ENCODE measurements at places on chromosomes 1 and 21. TPM values are rescaled to one million over a fixed set of nuclear protein-coding genes. Genes with fewer than 3 reads are reported as not detected.

DNA sequence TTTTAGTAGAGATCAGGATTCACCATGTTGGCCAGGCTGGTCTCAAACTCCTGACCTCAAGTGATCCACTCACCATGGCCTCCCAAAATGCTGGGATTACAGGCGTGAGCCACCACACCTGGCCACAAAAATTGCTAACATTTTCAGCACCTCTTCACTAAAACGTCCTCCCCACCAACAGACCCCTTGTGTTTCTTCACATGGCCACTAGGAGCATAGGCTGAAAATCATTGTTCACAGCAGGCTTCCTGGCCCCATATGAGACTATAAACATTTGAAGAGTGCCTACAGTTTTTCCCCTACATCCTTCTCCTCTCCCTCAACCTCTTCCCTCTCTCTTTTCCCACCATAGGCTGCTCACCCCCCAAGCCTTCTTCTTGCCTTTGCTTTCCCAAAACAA lies 28.0 kb upstream of the SFPQ start:
- H3K36me3 ChIP-seq, result no peaks in the 10 kb centered on the region
- no peaks in the 10 kb centered on the region for H3K27me3 ChIP-seq
- no peak overlapping the region for H3K4me3 ChIP-seq
- DNase-seq, result peak; percentile 57
- no peak overlapping the region for H3K27ac ChIP-seq

DNA sequence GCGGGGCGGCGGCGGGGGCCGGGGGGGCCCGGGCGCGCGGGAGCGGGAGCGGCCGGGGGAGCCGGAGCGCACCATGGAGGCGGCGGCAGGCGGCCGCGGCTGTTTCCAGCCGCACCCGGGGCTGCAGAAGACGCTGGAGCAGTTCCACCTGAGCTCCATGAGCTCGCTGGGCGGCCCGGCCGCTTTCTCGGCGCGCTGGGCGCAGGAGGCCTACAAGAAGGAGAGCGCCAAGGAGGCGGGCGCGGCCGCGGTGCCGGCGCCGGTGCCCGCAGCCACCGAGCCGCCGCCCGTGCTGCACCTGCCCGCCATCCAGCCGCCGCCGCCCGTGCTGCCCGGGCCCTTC lies 546 bp downstream of the SKI start:
- no peaks in the 10 kb centered on the region for H3K36me3 ChIP-seq
- DNase-seq, result peak; percentile 63
- peaks cover 58% of the 10 kb centered on the region for H3K4me1 ChIP-seq
- no peaks in the 10 kb centered on the region for H3K27me3 ChIP-seq
- H3K27ac ChIP-seq, result peak overlapping the region; percentile 73

- H3K4me3 ChIP-seq, result no peak overlapping the region
- H3K4me1 ChIP-seq, result peaks cover 30% of the 10 kb centered on the region
- peak overlapping the region; percentile 60 for H3K27ac ChIP-seq
- no peaks in the 10 kb centered on the region for H3K36me3 ChIP-seq
- H3K27me3 ChIP-seq, result no peaks in the 10 kb centered on the region
- DNase-seq, result no peak
Measured at GRCh38 chr1:245807306-245807705, 652.5 kb downstream of the KIF26B start.

DNA sequence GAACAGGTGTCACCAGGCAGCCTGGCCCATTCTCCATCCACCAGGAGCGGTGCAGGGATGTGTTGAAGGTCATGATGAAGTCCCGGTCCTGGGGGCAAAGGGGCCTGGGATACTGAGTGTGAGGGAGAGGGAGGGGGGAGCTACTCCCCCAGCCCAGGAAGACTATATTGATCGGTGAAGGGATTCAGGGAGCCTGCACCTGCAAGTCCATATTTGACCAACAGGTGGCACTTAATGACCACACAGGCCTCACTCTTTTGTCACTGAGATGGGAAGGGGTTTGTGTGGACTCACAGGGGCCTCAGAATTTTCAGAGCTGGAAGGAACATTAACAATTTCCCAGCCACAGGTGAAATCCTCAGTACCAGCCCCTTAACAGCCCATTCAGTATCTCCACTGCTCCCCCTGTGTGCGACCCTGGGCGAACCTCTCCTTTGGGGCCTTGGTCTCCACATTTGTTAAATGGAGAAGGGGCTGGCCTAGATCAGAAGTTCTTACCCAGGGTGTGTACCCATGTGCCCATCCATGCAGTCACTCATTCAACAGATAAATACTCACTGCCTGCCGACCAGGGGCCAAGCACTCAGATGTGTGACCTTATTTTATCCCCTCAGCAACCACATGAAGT lies 55.6 kb downstream of the NKAIN1 start:
- peaks cover 5% of the 10 kb centered on the region for H3K27me3 ChIP-seq
- no peaks in the 10 kb centered on the region for H3K36me3 ChIP-seq
- peaks cover 11% of the 10 kb centered on the region for H3K4me1 ChIP-seq
- peak; percentile 22 for DNase-seq

The AKR7A3 gene
- 1.5 TPM for total RNA-seq

The VWA5B1 gene
- not detected for total RNA-seq

The SSBP3 gene
- 224 TPM for total RNA-seq

Measured in natural killer cell (primary cell).